ENCODE measurements at places on chromosomes 5 and 9.

DNA sequence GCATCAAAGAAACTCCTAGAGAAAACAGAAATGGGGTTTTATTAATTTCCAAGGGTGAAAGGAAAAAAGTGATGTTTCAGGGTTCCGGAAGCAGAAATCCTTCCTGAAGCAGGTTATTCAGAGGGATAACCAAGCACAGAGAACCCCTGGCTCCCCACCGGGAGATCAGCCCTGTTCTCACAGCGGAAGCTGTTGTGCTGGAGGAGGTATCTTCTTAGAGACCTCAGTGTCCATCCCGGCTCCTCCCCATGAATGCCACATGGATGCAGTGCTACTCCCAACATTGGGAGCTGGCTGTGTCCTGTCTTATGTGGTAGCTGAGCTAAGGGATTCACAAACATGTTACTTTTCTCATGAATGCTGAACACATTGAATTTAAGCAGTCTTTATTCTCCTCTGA is 80.9 kb upstream of the IRX2 start:
- no peak for DNase-seq

GRCh38 chr5:179269781-179270543 is 75.3 kb downstream of the ADAMTS2 start:
- peak; percentile 57 for DNase-seq

- no peak for DNase-seq
Observed at GRCh38 chr9:14413812-14414211, 99.9 kb upstream of the NFIB start.

- DNase-seq = no peak
Observed at GRCh38 chr9:33287087-33287490, 3.2 kb upstream of the NFX1 start.

DNA sequence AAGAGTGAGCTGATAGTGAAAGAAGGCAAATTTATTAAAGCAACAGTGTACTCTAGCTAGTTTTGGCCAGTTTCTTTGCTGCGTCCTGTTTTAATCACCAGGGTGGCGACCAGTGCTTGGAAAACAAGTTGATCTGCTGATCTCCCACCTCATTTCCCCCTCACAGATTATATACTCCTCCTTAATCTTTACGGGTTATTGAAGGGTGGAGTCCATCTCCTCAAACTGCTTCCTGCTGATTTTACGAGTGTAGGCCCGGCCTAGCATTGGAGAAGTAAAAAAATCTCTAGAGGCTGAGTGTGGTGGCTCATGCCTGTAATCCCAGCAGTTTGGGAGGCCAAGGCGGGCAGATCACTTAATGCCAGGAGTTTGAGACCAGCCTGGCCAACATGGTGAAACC is 14.0 kb upstream of the CFAP95 start:
- no peak for DNase-seq

GRCh38 chr5:143585970-143586369 is 182.5 kb upstream of the NR3C1 start:
- no peak for DNase-seq

Data from aorta (tissue), 5 donors.